DMS79 treated with DMSO at 0.1 percent for 48 hours (cell line): ENCODE measurements at places on chromosomes 16 and 17.
A peak's percentile ranks its signal among the peaks of the same experiment; 100 is the strongest.

DNA sequence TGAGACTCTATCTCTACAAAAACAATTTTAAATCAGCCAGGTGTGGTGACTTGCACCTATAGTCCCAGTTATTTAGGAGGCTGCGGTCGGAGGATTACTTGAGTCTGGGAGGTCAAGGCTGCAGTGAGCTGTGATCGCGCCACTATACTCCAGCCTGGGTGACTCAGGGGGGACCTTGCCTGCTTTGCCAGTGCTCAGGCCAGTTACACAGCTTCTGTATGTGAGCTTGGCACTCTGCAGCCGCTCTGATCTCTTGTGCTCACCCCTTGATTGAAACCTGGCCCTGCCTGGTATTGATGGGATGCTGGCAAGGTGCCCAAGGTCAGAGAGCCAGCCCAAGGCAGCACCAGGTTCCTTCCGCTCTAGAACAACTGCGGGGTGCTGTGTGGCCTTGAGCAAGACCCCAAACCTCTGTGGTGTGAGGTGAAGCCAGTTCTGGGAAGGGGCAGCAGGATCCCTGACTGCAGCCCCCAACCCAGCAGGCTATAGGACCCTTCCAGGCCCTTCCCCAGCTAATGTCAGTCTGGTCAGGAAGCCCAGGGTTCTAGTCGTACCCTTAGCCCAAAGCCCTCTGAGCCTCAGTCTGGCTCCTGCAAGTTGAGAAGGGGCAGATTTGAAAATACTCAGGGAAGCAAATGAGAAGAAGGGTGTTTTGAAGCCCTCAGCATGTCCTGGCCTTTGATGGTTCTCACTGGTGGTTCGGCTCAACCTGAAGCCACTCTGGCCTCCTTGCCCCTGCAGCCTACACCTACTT lies 18.9 kb downstream of the MMP15 start:
- DNase-seq: no peak

DNA sequence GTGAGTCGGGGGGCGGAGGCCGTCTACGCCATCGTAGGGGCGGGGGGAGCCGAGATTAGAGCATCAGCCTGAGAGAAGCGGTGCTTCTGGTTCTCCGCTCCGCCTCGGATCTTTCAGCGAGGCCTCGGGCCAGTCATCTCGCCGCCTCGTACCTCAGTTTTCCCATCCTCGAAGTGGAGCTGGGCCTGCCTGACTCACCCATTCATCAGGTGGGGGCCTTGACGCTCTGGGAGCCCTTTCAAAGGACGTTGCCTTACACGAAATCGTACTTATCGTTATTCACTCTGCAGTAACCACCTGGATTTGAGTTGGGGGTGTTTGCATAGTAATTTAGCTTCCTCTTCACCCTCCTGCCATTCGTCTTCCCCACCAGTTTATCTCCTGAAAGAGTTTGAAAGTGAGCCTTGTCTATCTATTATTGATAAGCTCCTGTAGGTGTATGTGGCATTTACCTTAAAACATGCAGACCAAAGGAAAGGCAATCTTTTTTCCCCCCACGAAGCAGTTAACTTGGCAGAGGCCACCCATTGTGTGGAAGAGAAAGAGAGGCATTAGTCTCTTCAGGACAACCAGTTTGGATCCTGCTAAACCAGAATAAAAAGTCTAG lies 674 bp downstream of the TAF15 start:
- no peak for DNase-seq

DNA sequence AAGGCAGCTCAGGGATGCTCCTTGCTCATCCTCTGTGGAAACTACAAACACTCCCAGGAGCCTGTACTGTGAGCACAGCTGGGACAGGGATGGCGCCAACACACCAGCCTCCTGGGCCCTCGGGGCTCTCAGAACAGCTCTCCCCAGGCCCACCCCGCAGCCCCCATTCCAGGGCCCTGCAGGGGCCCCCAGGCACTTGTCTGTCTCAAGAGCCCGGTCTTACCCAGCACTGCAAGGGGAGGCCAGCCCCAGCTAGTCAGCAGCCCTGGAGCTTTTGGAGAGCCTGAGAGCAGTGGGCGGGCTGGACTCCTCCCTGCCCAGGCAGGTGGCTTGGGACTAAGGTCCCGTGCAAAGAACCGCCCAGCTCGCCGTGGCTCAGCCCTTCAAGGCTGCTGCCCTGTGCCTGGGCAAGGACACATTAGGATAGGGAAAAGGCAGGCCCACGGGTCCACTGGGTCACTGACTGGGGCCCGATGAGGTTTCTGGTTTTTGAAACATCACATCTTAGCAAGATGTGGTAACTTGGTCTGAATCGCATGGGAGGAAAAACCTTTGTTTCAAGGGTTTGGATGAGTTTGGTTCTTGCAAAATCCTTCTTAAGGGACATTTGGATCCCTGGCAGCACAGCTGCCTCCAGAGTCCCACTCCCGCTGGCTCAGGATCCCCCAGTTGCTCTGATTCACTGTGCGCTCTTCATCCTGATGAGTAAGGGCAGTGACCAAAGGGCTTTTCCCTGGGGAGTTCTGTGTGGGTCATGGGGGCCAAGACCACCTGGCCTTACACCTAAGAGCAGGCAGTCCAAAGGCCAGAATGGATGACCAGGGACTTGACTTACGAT lies 2.8 kb downstream of the DNASE1L2 start:
- DNase-seq: no peak

- DNase-seq: no peak
These were observed 477 bp downstream of the CFAP20 start for GRCh38 chr16:58128711-58129096.

GRCh38 chr16:26263406-26263805 lies 571.6 kb downstream of the HS3ST4 start:
- no peak for DNase-seq

DNA sequence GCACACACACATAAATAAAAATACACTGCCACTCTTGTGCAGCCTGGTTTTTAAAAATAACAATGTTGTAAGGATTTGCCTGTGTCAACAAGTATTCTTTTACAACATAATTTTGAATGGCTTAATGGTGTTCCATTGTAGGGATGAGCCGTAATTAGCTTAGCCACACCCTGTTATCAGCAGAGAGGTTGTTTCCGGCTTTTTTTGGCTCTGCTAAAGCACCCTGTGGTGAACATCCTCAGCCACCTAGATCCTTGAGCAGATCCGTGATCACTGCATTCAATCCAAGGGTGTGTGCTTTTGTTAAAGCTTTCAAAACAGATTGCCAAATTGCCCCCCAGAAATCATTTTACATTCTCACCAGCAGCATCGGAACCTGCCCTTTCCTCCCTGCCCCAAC lies 7.0 kb downstream of the KATNB1 start:
- no peak for DNase-seq

DNA sequence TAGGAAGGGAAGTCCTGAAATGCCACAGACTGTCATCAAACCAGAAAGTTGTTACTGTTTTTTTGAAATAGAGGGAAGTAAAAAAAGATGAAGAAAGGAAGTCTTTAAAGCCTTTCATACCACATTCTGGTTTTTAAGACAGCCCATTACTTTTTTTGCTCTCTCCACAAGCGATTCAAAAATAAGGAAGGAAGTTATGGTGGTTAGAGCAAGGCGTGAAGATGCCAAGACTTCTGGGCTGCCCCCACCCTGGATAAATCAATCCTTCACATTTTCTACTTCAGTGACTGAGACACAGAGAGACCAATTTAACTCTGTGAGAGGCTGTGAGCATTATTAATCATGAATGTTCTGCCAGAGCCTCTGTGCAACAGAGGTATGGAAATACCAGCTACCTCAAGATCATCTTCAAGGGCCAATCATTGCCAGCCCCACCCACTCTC lies 82.3 kb upstream of the BCAR1 start:
- DNase-seq: no peak

GRCh38 chr16:48215738-48216137 lies 28.4 kb upstream of the LONP2 start:
- no peak for DNase-seq

DNA sequence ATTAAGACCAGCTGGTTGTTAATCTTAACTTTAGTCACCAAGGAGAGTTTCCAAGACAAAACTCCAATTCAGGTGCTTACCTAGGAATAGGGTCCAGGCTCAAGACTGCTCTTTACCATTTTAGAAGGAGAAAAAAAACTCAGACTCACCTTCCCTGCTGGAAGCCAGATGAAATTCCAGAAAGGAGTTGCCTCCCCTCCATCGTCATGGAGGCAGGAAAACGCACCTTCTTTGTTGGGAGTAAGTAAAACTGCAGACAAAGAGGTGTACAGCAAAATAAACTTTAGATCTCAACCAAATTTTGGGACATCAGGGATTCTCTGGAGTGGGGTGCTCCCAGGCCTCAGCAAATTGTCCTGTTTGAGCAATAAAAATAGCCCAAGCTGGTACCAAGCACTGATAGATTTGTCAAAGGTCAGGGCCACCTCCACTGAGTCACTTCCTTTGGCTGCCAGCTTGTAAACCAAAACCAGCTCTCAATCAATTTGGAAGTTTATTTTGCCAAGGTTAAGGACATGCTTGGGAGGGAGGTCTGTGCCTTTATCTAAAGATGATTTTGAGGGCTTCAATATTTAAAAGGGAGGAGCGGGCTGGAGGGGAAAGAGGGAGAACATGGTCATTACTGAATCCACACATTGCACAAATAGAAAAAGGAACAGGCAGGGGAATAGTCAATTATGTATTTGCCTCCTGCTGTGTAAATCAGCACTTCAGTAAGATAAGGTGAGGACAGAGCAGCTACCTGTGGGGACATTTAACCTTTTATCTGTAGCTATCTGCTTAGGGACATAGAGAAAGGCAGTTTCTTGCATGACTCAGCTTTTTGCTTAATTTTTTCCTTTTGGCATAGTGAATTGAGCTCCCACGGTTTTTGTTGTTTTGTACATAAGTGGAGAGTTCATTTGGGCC lies 1.5 kb upstream of the ALDH3A2 start:
- no peak for DNase-seq

DNA sequence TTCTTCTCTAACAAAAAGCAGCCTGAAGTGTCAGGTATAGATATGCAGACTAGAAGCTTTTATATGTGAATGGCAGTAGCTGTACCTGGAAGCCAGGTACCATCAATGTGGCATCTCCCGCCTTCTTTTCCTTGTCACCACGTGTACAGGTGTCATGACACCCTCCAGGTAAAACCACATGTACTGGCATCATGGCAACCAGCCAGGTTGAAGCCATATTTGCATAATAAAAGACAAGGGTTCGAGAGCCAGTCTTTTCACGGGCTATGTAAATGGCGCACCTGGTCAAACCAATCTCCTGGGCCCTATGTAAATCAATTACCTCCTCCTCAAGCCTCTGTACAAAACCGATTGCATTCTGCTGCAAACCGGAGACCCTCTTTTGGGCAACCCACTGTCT lies 541.3 kb downstream of the CDH11 start:
- DNase-seq: no peak

GRCh38 chr16:74565378-74565777 lies 41.5 kb downstream of the GLG1 start:
- no peak for DNase-seq

DNA sequence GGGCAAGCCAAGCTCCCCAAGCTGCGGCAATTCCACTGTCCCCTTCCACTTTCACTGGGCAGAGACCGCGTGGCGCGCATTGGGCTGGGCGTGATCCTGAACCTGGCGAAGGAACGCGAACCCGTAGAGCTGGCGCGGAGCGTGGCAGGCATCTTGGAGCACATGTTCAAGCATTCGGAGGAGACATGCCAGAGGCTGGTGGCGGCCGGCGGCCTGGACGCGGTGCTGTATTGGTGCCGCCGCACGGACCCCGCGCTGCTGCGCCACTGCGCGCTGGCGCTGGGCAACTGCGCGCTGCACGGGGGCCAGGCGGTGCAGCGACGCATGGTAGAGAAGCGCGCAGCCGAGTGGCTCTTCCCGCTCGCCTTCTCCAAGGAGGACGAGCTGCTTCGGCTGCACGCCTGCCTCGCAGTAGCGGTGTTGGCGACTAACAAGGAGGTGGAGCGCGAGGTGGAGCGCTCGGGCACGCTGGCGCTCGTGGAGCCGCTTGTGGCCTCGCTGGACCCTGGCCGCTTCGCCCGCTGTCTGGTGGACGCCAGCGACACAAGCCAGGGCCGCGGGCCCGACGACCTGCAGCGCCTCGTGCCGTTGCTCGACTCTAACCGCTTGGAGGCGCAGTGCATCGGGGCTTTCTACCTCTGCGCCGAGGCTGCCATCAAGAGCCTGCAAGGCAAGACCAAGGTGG lies 9.8 kb downstream of the SARM1 start:
- DNase-seq: no peak

- peak; percentile 21 for DNase-seq
These were observed 33.7 kb upstream of the KDM8 start for GRCh38 chr16:27169511-27170071.
